Activated CD8-positive, alpha-beta memory T cell treated with anti-CD3 and anti-CD28 coated beads for 48 hours (primary cell): ENCODE measurements at places on chromosomes 16 and 17.

- DNase-seq: no peak
These were observed 25.8 kb downstream of the CUEDC1 start for GRCh38 chr17:57929386-57929785.

DNA sequence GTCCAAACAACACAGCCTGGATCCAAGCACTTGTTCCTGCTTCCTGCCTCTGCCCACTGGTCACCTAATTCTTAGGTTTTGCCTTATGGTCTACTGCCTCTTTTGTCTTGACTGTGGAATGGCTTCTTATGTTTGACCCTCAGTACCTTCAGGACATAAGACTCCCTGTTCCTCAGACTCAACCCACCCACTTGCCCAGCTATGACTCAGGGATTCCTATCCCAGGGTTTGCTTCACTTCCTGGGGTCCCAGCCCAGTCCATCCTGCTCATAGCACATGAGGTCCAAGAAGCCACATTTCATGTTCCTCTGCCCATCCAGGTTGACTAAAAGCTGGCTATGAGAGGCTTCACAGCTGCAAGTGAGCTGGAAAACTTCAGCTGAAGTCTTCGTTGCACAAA lies 320.9 kb upstream of the CDH5 start:
- no peak for DNase-seq

DNA sequence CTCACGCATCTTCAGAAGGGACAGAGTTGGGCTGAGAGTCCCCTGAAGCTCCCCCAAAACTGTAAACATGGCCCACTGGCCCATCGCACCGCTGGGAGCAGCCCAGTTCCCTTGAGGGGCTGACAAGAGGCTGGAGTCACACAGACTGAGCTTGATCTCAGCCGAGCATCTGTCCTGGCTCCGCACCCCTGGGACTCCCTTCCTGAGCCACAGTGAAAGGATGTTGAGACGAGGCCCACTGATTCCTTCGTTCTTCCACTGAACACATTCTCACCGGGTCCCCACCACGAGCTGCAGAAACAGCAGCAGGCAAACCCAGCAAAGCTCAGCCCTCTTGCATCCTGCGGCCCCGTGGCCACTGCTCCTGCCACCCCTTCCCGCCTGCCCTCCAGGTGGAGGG lies 145.9 kb upstream of the CIBAR2 start:
- no peak for DNase-seq

- no peak for DNase-seq
These were observed 51.2 kb upstream of the MTMR4 start for GRCh38 chr17:58565389-58566311.

DNA sequence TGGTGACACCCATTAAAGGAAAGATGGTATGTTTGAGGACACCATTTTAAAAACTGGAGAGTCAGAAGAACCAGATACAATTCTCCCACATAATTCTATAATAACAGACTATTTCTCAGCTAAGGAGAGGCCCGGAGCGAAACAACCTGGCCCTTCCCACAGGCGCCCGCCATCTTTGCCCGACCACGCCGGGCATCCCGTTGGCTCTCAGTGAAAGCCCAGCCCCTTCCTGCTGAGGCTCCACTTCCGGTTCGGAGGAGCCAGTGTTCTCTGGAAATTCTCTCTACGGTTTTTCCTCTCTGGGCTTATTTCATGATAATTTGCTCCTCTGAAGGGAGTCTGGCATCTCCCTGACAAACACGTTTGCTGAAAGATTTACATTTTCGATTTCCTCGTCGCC lies 175.7 kb downstream of the AXIN2 start:
- DNase-seq: no peak

- no peak for DNase-seq
These were observed 49.3 kb downstream of the SCNN1B start for GRCh38 chr16:23351360-23351759.

DNA sequence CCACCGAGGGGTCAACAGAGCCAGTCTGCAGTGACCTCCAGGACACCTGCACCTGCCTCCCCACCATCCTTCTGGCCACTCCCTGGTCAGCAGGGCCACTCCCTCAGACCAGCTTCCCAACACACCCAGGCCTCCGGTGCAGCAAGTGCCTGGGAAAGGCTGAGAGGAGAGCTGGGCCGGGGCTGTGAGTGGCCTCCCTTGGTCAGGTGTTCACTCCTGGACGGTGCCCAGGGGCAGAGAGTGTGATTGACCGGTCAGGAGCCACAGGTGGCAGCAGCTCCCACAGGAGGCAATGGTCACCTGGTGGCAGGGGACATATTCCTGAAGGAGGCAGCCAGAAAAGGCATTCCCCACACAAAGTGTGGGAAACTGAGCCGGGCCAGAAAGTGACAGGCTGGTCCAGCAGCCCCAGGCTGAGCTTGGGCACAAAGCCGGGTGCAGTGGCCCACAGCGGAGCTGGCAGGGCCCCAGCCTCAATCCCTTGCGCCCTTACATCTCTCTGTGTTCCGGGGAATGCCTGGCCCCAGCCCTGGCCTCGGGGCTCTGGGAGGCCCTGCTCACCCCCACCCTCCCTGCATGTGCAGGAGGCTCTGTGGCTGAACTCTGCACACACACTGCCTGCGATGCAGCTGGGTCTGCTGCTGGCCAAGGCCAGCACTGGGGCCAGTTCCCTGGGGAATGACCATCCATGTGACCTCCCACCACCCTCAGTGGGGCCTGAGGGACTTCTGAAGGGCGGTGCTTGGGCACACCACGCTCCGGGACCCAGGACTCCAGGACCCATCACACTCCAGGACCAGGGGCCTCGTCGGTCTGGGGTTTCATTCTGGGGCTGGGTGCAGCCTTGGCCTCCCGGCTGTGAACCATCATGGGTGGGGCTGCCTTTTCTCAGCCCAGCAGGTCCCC lies 1.2 kb upstream of the C17orf99 start:
- no peak for DNase-seq
